ENCODE measurements at places on chromosomes 1 and 21. TPM values are rescaled to one million over a fixed set of nuclear protein-coding genes. Genes with fewer than 3 reads are reported as not detected.
A peak's percentile ranks its signal among the peaks of the same experiment; 100 is the strongest.

ABCB10 gene
- 18.1 TPM for total RNA-seq

RAB3B gene
- total RNA-seq, result 69.1 TPM

CRP gene
- not detected for total RNA-seq

GRCh38 chr1:40360631-40361030 lies 12.9 kb upstream of the SMAP2 start:
- no peak for DNase-seq

- DNase-seq, result no peak
Measured at GRCh38 chr1:5769146-5769545, 223.1 kb downstream of the NPHP4 start.

DNA sequence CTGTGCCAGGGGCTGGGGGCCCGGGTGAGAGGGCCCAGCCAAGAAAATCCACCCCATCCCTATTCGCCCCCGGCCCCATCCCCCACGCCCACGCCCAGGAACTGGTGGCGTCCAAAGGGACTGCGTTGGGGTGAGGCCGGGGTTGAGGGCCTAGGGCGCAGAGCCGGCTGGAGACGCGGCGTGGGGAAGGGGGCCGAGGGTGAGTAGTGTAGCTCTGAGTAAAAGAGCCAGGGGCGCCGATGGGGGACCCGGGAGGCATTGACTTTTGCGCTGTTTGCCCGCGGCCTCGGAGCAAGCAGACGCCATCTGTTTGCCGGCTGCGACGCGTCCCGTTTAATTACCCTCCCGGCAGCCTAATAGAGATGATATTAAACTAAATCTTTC lies 3.5 kb upstream of the DMRTA2 start:
- DNase-seq, result peak; percentile 56

- DNase-seq, result peak; percentile 95
Measured at GRCh38 chr1:152047730-152048415, 11.1 kb upstream of the S100A11 start.

DNA sequence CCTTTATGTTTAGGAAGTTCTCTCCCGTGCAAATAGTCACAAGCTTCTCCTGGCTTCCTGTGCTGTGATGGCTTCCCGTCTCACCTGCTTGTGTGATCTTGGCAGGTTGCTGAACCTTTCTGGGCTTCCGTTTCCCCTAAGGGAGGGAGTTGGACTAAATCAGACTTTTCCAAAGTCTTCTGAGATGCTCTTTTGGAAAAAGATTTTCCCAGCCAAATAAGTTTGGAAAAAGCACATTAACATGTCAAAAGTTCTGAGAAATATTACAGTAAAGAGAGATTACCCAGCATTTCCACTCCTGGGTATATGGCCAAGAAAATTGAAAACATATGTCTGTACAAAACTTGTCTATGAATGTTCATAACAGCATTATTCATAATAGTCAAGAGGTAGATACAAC lies 36.0 kb upstream of the TENT5C start:
- DNase-seq, result peak; percentile 13

- DNase-seq, result no peak
Measured at GRCh38 chr1:42158189-42158588, 5.0 kb downstream of the GUCA2B start.

DNA sequence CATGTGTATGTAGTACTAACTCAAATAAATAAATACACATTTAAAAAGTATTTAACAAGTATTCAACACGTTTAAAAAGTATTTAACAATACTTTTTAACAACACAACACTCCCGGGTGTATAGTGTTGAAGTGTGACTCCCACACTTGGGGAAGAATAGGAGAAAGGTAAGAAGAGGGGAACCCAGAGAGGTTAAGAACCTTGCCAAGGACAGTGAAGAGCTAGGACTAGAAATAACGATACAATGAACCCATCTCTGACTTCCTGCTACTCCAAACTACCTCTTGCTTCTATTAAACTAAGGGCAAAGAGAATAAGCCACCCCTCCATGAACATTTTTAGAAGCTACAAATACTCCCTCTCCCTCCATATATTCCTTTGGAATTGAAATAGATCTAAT lies 1.7 kb upstream of the GFI1 start:
- DNase-seq, result no peak

Measured in endodermal cell (in vitro differentiated cells).